B cell (primary cell): ENCODE measurements at places on chromosomes 11 and 22. TPM values are rescaled to one million over a fixed set of nuclear protein-coding genes. Genes with fewer than 3 reads are reported as not detected.

- DNase-seq = peak; percentile 74
These were observed 16.5 kb upstream of the PRR5 start for GRCh38 chr22:44685384-44686056.

DNA sequence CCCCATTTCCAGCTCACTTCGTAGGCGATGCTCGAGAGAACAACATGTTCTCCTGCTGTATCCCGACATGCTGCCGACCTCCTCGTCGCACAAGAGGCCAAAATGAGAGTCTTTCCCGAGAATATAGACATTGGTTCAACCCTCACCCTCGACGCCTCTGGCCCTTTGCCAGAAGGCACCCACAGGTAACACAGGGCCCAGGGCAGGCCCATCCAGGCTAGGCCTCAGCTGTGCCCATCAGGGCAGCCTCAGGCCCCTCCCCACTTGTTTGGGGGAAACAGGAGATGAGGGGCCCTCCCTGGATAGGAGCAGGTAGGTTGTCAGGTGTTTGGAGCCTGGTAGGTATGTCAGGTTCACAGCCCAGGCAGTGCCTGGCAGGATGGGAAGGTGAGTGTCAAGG lies 2.7 kb upstream of the RGL4 start:
- no peak for DNase-seq

DNA sequence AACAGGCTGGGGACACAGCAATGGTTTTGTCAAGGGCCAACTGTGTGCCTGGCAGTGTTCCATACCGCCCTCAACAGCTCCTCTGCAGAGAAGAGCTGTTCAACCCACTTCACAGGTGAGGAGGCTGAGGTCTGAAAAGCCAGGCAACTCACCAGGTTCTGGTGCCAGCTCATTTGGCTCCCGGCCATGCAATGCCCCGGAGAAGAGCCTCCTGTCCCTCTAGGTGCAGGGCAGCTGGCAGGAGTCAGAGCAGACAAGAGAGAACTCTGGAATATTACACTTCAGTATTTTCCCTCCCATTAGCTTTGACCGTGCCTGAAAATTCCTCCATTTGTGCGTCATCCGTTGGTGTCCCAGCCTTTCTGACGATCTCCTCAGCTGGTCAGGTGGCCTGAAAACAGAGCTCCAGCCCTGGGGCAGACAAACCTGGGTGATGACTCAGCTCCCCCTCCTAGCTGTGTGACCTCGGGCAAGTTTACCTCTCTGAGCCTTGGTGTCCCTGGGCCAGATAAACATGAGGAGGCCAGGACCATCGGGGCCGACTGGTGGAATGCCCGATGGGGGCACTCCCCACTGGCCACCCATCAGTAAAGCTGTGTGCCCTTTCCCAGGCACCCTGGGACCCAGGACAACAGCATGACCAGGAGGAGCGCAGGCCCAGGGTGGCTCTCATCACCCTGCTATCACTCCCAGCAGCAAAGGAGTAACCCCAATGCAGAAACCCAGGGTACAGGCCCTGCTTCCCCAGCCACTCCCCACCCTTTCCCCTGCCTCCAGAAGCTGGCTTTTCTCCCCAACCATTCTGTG lies 9.6 kb upstream of the C1QTNF6 start:
- no peak for DNase-seq

DNA sequence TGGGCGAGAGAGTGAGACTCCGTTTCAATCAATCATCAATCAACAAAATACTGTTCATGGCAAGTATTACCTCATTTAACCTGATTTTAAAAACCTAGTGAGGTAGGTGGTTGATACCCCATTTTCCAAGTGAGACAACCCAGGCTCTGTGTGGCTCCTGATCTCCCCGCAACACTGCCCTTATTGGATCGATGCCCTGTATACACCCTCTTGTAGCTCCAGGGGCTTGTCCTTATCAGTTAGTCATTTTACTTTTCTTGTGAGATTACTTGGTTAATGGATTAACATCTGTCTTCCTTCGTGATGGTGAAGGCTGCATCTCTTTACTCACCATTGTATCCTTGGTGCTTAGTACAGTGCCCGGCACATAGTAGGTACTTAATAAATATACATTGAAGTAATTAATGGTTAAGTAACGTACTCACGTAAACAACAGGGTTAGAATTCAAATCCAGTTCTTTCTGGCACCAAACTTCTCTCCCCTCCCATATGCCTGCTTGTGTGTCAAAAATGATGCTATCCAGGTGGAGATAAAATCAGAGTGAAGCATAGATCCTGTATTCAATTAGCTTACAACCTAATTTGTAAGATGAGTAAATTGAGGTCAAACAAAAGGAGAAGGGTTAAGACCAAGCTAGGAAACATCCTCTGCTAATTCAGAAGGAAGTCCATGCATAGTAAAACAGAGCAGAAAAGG lies 1.8 kb upstream of the PRG2 start:
- DNase-seq = no peak

GRCh38 chr11:47306484-47306844 lies 36.5 kb downstream of the MADD start:
- DNase-seq = no peak

- no peak for DNase-seq
These were observed 35.4 kb upstream of the SMIM38 start for GRCh38 chr11:69120096-69120875.

The GUCY1A2 gene
- not detected in 2 replicates for total RNA-seq

The KRTAP5-2 gene
- total RNA-seq = not detected in 2 replicates

- no peak for DNase-seq
These were observed 63.7 kb downstream of the SGSM3 start for GRCh38 chr22:40434106-40434505.

DNA sequence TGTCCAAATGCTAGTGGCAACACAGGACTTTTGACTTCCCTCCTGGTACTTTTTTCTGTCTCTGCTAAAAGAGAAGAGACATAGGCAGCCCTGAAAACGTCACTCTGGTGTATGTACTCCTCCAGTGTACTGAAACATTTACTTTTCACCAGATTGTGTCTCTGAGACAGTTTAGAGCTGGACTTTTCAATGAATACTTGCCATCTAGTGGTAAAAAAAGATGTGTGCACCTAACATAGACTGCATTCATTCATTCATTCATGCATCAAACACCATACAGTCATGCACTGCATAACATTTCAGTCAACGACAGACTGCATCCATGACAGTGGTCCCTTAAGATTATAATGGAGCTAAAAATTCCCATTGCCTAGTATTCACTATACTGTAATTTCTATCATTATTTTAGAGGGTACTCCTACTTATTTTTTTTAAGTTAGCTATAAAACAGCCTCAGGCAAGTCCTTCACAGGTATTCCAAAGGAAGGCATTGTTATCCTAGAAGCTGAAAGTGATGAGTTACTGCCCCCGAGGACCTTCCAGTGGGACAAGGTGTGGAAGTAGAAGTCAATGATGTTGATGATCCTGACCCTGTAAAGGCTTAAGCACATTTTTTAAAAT lies 186.2 kb downstream of the SPON1 start:
- peak; percentile 30 for DNase-seq

The APOL3 gene
- total RNA-seq = 97.2 and 107 TPM in 2 replicates

GRCh38 chr11:131912134-131912533 lies 541.7 kb downstream of the NTM start:
- no peak for DNase-seq

DNA sequence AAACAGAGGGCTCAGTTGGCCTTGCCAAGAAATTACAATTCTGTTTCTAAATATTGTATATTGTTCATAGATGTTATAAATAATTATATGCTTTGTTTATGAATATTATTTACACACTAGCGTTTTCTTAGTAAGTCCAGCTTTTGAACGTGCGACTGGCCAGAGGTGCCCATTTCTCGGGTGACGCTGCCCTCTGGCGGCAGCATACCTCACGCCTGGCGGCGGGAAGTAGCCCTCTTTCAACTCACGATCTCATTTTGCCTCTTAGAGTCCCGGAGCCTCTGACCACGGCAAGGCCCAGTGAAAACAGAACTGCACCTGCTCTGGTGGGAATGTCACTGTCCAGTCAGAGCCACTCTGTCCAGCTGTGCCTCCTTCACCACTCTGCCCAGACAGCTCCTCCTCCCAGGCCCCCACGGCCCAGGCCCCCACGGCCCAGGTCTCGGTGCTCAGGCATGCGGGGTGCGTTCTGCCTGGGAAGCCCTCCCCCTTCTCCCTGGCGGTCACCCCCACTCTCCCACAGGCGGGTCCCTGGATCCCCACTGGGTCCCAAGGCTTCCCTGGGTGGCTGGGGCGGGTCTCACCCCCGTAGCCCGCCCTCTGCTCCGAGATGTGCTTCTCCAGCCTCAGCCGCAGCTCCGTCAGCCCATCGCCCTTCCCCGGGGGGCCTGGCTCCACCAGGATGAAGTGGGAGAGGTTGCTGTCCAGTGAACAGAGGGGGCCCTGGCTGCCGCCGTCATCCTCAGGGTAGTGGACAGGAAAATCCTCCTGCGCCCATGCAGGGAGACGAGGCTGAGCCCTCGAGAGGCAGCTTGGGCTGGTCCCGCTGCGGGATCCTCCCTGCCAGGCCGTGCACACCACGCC lies 19.3 kb downstream of the TSSC4 start:
- DNase-seq = peak; percentile 81

DNA sequence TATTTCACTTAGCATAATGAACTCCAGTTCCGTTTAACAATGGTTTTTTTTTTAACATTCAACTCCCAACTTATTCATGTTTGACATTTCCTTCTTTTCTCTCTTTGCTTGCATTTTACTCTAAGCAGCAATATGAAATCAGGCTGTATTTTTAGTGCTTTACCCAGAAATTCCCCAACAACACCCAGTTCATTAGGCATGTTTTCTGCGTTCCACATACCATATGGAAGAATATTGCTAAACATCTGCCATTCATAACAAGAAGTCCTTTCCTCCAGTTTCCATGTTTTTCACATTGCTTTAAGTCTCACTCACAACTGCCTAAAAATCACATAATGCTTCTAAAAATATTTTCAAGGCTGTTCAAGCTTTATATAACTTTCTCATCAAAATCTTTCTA lies 45.8 kb downstream of the PLAAT5 start:
- DNase-seq = no peak

GRCh38 chr11:104073950-104074705 lies 37.7 kb downstream of the DDI1 start:
- peak; percentile 43 for DNase-seq

GRCh38 chr11:86703987-86704386 lies 31.6 kb upstream of the ME3 start:
- no peak for DNase-seq

The MYO18B gene
- 0.15 TPM in 1 of 2 replicates, not detected in the other for total RNA-seq

The TMEM184B gene
- 23.5 and 24.7 TPM in 2 replicates for total RNA-seq
